ENCODE measurements at places on chromosomes 12 and 14.

DNA sequence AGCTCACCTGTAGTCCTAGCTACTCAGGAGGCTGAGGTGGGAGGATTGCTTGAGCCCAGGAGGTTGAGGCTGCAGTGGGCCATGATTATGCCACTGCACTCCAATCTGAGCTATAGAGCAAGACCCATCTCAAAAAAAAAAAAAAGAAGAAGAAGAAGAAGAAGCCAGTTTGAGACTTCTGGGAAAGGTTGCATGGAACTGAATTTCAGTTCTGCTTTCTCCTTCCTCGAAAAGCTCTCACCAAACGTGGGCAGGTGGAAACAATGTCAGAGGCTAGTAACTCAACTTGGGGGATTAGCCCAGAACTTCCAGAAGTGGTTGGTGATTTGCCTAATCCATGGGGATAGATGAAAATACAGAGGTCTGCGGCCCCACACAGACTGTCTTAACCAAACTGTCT, 18.7 kb downstream of the FLVCR2 start:
- DNase-seq = no peak

- no peak for DNase-seq
Observed at GRCh38 chr12:93164103-93164880, 213.4 kb upstream of the NUDT4 start.

DNA sequence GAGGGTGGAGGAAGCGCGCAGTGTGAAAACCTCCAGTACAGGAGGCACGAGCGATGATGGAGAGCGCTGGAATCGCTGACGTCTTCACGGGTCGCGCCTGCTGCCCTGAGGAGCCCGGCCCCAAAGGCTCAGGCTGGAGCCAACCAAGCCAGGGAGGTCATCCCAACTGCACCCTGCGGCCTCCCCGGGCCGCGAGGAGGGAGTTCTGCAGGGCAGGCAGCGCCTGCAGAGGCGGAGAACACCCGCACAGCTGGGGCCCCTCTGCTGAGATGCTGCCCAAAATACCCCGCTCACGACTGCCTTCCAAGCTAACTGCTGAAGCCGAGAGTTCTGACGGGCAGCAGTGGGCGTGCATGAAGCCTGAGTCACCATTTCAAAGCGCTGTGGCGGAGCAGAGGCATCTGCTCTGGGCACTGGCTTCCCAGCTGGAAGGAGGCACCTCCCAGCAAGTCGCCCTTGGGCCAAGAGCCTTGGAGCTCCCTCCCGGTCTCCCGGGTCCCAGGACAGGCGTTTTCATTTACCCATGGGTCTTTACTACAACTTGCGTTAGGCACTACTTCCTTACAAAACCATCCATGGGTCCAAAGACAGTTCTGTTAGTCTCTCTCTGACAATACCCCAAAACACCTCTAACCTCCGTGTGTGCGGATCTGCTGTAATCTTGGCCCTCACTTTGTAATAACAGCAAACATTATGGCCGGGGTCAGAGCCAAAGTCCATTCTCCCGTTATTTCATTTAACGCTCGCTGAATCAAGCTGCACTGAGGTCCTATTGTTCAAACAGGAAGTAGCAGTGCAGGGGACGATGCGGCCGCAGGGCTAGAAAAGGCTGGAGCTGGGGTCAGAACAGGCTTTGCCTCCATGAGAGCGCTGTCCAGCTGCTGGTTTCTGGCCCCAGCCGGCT, 60.1 kb upstream of the RIMBP2 start:
- DNase-seq = peak; percentile 77

- no peak for DNase-seq
Observed at GRCh38 chr12:103326190-103326589, 169.6 kb downstream of the C12orf42 start.

- DNase-seq = no peak
Observed at GRCh38 chr14:100416921-100417860, 94.1 kb downstream of the SLC25A47 start.

DNA sequence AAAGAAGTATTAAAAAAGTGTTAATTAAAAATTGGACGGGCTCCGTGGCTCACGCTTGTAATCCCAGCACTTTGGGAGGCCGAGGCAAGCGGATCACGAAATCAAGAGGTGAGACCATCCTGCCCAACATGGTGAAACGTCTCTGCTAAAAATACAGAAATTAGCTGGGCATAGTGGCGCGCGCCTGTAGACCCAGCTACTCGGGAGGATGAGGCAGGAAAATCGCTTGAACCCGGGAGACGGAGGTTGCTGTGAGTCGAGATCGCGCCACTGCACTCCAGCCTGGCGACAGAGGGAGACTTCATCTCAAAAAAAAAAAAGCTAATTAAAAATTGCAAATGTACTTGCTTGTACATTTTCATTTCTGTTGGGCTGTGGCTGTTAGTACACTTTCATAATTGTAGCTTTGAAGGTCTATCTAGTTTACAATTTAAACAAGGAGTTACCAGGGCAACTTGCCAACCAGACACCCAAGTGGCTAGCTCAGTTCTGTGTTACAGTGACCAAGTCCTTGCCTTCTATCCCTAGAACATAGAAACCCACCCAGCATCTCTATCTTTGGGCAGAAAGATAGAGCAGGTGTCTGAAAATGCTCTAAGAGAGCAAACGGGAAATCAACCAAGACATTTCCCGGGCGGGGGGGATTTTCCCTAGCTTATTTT, 1.2 kb downstream of the COA8 start:
- DNase-seq = no peak

GRCh38 chr12:76144245-76144549, 59.7 kb upstream of the NAP1L1 start:
- no peak for DNase-seq

Measured in stimulated activated CD4-positive, alpha-beta T cell treated with anti-CD3 and anti-CD28 coated beads, Interleukin-1b, Interleukin-23, amount 100 ng/mL, for 48 hours (primary cell).